ENCODE measurements at places on chromosomes 3 and 15.

GRCh38 chr3:122332551-122332950 is 7.5 kb downstream of the CSTA start:
- DNase-seq, result no peak

GRCh38 chr15:90213122-90213817 is 12.1 kb downstream of the SEMA4B start:
- DNase-seq, result no peak

DNA sequence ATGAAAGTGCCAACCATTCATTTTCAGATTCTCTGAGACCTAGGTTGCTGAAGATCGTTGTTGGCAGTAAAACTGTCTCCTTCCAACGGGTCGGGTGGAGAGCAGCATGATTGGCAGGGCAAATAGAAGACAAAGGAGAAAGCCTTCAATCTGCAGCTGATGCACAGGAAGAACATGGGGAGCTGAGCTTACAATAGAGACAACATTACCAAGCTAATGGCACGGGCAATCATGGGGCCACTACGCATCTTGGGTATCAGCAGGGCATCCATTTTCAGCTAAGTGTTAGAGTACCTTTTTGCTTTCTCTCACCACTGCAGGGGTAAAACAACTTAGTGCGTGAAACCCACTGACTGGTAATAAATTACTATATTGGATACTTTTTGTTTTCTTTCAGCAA is 114.8 kb downstream of the WDR72 start:
- no peak for DNase-seq

- DNase-seq, result no peak
Measured at GRCh38 chr15:89101302-89102193, 13.3 kb downstream of the ABHD2 start.

All from activated naive CD4-positive, alpha-beta T cell (primary cell).